Skin of body (tissue), 3 donors: ENCODE measurements at places on chromosomes 3 and 15. TPM values are rescaled to one million over a fixed set of nuclear protein-coding genes. Genes with fewer than 3 reads are reported as not detected.

DNA sequence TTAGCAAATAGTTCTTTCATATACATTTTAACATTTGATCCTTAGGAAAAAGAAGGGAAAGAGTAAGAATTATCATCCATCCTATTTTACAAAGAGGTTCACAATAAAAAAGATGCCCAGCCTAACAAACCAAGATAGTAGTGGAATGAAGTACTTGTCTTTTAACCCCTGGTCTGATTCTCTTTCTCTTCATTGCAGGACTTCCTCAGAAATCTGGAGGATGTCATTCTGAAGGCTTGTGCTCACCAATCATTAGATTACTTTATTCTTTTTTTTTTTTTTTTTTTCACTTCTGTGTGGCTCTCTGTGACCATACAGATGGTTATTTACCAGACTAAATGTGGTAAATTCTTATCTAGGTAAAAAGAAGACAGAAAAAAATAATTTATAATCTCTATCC, 7.0 kb downstream of the HDGFL3 start:
- DNase-seq, result no peak

- no peak for DNase-seq
These were observed 39.6 kb downstream of the C3orf38 start for GRCh38 chr3:88189361-88189810.

DNA sequence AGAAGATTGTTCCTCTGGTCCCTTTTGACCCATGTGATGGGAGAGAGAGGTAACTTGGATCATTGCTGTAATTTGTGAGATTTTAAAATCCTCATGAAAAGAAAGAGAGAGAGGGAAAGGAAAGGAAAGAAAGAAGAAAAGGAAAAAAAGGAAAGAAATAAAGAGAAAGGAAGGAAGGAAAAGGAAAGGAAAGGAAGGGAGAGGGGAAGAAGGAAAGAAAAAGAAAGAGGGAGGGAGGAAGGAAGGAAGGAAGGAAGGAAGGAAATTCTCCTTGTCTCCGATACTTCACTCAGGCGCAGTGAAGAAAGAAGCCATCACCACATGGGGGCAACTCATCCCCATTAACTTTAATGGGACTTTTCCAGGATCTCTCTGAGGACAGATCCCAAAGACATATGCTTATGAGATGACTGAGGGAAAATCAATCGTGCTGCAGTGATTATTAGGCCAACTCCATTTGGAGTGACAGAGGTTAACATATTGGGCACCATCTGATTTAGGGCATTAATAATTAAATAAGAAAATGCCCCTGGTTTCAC, 123.0 kb downstream of the MEGF11 start:
- DNase-seq, result no peak

Gene OR5K2
- total RNA-seq, result not detected

DNA sequence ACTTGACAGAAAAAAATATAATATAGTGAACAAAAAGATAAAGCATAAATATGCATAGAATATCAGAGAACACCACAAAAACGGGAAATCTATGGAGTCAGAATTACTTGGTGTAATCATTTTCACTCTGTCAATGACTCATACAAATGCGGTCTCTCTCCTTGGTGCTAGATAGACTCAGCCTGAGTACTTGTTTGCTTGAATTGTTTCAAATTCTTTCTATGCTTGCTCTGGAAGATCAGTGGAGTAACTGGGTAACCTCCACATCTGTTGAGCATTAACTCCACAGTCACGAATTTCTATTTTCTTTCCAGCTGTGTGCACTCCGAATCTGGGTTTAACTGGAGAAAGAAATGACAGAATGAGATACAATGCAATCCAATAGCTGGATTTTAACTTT, 760.4 kb downstream of the ZPLD1 start:
- peak; percentile 16 for DNase-seq

Gene MAGEL2
- total RNA-seq, result 2.8 TPM

Gene GOLGA6L10
- total RNA-seq, result 3.3 TPM

DNA sequence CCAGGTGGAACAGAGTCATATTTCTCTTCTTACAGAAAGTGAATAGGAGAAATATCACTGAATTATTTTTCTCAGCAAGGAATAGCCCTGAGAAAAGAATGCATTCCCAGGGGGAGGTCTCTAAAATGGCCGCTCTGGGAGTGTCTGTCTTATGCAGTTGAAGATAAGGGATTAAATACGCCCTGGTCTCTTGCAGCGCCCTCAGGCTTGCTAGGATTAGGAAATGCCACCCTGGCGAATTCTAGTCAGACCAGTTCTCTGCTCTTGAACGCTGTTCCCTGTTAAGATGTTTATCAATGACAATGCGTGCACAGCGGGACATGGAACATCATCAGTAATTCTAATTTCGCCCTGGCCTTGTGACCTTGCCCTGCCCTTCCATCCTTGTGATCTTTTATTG, 949.0 kb upstream of the SEMA6D start:
- no peak for DNase-seq

Gene ARNT2
- total RNA-seq, result 2.8 TPM

- no peak for DNase-seq
These were observed 521.0 kb upstream of the MDFIC2 start for GRCh38 chr3:70833239-70833960.

Gene UROC1
- total RNA-seq, result not detected

GRCh38 chr15:57146506-57147201, 228.2 kb downstream of the TCF12 start:
- peak; percentile 89 for DNase-seq

DNA sequence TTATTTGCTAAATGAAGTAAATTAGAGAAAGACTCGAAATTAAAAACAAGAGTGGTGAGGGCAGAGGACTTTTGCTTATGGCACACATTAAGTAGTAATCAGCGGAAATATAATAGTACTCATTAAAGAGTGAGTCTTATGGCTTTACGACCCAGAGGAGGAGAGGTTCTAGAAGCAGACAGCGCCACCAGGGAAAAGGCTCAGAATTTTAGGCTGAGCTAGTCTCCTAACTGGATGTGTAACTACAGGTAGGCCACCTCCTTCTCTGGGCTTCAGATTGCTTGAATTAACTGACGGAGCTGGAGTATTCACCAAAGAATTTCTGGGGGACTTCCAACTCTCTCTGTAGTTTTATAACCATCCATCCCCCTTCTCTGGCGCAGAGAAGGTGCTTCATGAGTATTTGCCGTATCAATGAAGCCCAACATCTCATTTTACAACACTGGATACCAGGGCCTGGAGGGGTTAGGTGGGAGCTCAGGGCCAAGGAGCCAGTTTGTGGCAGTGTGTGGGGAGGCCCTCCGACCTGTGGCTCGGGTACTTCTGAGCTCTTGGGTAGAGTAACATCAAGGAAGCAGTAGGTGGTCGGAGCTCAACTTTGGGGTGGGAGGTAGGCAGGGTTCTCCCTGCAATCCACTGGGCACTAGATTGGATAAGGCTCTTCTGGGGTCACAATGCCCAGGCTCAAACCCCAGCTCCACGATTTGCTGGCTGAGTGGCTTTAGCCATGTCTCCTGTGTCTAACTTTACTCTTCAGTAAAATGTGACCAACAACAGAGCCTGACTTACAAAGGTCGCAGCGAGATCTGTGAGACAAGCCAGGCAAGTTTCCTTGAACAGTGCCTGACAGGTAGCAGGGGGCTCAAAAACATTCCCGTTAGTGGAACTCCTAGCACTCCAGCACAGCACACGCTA, 1.1 kb downstream of the CHCHD4 start:
- no peak for DNase-seq

GRCh38 chr3:112814266-112814665, 32.4 kb downstream of the CD200R1L start:
- DNase-seq, result peak; percentile 27

- no peak for DNase-seq
These were observed 4.0 kb upstream of the DZIP1L start for GRCh38 chr3:138119423-138119766.

Gene OR5H1
- not detected for total RNA-seq

Gene COL6A6
- total RNA-seq, result 38.9 TPM

DNA sequence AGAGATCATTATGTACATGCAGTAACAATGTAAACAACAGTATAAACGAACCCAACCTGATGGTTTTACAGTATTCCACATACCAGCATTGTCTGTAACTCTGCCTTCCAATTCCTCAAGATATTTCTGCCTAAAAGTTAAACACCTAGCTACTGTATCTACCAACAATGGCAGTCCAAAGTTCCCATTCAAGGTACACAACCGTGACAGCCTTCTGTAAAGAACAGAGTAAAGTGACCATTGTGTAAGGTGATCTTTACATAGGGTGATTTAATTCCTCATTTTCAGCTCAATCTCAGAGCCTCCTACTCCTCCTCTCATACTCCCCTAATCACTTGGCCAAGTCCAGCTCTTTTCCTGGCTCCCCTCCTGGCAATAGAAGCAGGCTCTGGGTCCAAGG, 10.4 kb downstream of the SECISBP2L start:
- no peak for DNase-seq

GRCh38 chr3:182848906-182849305, 55.6 kb downstream of the ATP11B start:
- DNase-seq, result no peak

DNA sequence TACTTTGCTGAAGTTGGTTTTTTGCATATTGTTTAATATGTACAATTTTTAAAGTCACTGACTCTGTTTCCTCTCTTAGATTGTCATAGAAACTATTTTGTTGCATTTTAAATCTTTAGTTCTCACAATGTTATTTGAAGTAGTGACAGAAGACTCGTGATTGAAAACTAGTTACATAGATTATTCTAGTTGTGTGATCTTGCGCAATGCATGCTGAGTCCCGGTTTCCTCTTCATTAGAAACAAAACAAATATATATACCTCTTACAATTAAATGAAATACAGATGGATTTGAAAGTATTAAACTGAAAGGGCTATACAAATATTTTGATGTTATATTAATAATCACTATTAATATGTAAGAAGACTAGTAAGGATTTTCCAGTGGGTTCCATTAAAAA, 333.0 kb downstream of the LPP start:
- DNase-seq, result no peak

DNA sequence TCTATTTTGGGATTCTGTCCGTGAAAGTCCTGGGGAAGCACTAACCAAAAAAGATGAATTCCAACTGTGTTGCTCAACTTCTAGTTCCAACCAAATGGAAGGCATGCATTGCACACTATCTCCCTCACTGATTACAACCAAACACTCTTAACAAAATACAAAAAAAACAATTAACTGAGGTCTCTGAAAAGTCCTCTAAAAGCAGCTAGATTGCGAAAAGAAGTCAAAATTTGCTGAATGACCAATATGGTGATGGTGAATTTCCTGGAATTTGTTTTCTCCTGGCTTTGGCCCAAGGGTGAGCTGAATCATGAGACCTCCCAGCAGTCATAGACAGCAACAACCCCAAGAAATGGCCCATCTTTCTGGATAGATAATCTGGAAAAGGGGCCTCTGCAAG, 28.3 kb downstream of the CYP19A1 start:
- DNase-seq, result no peak

Gene GOLGA6B
- total RNA-seq, result 0.10 TPM

DNA sequence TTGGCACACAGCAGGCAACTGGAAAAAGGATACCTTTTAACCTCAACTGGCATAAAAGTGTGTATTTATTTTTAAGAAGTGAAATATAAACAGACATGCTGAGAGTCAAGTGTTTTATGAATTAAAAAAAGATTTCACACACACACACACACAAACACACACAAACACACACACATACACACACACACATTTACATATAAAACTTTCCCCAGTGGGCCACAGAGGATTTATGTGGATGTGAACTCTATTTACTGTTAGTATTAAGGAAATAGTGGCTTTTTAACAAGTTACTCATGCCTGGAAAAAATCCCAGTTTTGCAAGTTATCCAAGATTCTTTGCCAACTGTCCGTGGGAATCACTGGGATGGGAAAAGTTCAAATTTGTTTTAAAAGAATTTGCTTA, 725.9 kb upstream of the NR2F2 start:
- peak; percentile 85 for DNase-seq

Gene CHRD
- total RNA-seq, result 31.3 TPM

Gene LRRC28
- 26.0 TPM for total RNA-seq

DNA sequence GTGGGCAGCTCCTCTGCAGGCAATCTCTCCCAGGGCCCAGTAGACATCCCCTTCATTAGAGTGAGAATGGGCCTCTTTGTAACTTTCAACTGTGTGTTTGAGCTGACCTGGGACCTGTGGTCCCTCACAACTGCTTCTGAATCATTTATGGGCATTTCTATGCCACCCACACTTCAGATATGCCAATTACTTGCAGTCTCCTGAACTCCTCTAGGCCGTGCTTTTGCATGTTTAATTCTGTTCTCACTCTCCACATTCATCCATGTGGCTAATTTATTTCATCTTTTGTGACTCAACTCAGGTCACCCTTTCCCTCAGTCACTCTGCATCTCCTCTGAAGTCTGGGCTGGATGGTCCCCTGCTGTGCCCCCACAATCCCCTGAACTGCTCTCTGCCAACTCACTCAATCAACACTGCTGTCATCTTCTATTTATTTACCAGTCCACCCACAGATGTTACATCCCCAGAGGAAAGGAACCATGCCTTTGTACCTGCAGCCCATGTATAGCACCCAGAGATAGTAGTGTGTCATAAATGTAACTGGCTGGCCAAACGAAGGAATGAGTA, 364.7 kb downstream of the EPHB1 start:
- no peak for DNase-seq

- no peak for DNase-seq
These were observed 643.2 kb downstream of the SQOR start for GRCh38 chr15:46278062-46278461.

DNA sequence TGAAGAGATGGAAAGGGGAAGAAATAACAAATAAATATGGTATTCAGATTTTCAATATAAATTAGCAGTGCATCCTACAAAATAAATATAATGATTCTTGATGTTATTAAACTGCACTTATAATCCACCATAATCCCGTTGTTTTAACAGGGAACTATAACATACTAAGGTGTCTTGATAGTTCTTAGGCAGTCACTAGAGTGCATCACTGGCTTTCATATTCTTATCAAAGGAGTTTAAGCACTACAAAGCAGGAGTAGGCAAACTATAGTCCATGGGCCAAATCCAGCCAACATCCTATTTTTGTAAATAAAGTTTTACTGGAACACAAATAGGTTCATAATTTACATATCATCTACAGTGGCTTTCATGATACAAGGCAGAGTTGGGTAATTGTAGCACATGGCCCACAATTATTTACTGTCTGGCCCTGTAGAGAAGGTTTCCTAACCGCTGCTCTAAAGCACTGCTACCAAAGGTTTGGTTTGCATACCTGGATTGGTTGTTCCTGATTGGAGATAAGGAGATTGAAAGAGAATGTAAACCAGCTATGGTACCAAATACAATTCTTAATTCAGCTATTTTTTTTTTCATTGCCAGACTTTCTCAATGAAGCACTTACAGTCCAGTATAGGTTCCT, 104.3 kb downstream of the ZNF280D start:
- DNase-seq, result no peak

DNA sequence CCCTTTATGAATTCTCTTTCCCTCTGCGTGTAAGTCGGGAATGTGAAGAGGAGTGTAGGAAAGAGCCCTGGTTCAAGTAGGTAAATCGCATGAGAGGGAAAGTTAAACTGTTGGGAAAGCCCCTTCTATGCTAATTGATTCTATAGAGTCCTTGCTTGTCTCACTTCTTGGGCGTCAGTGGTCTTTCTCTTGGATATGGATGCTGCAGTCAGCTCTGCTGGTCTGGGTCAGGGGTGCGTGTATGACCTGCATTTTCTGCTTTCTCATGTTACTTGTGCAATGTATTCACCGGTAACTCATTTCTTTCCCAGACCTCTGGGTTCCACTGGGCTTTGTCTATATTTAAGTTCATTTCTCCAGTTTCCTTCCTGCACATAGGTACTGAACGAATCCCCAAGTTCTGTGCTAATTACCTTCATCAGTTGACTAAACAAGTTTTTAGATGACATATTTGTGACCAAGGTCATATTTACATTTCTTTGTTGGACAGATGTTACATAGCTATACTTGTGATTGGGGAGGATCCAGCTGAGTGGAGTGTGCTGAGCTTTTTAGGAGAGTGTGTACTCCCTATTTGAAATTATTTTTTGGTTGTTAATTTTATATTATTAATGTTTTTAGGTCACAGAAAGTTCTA, 1.4 kb downstream of the SETD5 start:
- peak; percentile 71 for DNase-seq
